ENCODE measurements at places on chromosomes 4 and X.

DNA sequence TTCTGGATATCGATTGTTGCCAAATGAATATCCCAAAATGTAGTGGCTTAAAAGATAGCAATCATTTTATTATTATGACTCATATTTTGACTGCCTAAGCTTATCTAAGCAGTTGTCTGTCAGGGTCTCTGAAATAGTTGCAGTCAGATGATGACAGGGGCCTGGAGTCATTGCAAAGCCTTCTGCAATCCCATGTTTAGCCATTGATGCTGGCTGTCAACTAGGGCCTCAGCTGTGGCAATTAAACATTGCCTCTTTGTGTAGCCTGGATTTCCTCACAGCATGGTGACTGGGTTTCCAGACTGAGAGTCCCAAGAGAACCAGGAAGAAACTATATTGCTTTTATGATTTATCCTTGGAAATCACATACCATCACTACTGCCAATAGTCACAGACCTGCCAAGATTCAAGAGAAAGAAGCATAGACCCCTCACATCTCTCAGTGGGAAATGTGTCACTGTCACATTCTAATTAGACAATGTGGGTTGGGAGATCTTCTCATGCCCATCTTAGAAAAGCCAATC lies 227.3 kb upstream of the NOCT start:
- DNase-seq = no peak

GRCh38 chr4:41745292-41746024 lies 3.1 kb downstream of the PHOX2B start:
- no peak for DNase-seq

GRCh38 chr4:167114416-167114971 lies 119.8 kb downstream of the SPOCK3 start:
- no peak for DNase-seq

- DNase-seq = no peak
These were observed 444.2 kb downstream of the GRIA2 start for GRCh38 chr4:157664726-157665125.

- peak; percentile 31 for DNase-seq
These were observed 168.5 kb upstream of the SH3RF1 start for GRCh38 chr4:169439244-169439643.

- no peak for DNase-seq
These were observed 64.9 kb downstream of the MAOA start for GRCh38 chrX:43720961-43721360.

DNA sequence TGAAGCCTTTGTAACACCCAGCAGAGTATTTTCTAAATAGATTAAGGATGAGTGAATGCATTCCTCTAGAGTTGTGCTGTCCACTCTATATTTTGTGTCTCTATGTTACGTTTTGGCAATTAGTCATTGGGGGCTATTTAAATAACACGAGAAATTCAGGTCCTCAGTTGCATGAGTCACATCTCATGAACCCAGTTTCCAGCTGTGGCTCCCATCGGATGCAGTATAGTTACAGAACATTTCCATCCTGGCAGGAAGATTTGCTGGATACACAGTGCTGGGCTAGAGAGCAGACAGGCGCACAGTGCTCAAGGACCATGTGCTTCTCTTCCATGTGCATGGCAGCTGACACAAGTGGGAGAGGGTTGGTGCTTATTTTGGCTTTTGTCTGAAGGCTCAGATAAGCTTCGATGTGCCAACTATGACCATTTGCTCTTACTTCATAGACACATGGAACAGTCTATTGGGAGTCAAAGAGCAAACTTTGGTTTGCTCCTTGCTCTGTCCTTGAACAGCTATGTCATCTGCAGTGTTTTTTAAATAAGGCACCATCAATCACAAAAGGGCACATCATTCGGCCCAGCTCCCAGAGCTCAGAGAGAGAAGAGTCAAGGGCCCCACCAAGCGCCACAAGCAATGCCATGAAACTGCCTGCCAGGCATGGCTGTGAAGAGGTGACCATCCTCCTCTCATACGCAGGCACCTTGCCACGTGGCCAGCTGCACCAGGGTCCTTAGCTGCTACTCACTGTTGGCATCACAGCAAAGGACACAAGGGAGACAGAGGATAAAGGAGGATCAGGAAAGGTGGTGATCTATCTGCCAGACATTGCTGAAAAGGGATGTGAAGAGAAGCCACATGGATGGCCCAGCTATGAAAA lies 8.1 kb upstream of the STS start:
- no peak for DNase-seq

DNA sequence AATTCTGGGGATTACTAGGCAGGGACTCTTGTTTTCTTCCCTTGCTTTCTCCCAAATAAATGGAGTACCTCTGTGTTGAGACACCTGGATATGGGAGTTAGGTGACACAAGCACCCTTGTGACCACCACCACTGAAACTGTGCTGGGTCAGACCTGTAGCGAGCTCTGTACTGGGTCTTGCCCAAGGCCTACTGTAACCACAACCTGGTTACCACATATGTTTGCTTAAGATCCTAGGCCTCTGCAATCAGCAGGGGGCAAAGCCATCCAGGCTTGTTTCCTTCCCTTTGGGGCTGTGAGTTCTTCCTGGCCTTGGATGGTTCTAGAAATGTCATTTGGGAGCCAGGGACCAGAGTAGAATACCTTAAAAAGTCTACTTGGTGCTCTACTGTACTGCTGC lies 49.4 kb downstream of the LPAR4 start:
- DNase-seq = no peak

- DNase-seq = no peak
These were observed 1720.2 kb downstream of the PCDH7 start for GRCh38 chr4:32440391-32440790.

DNA sequence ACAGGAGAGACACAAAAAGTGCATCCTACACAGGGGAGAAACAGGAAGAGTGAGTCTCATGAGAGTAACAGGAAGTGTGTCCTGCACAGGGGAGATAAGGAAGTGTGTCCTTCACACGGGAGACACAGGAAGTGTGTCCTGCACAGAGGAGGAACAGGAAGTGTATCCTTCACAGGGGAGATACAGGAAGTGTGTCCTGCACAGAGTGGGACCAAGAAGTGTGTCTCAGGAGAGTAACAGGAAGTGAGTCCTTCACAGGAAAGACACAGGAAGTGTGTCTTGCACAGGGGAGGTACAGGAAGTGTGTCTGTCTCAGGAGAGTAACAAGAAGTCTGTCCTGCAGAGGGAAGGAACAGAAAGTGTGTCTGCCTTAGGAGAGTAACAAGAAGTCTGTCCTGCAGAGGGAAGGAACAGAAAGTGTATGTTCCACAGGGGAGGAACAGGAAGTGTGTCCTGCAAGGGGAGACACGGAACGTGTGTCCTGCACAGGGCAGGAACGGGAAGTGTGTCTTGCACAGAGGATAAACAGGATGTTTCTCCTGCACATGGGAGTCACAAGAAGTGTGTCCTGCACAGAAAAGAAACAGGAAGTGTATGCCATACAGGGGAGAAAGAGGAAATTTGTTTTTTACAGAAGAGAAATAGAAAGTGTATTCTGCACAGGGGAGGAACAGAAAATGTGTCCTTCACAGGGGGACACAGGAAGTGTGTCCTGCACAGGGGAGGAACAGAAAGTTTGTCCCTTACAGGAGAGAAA lies 102.0 kb downstream of the ARSF start:
- DNase-seq = no peak

DNA sequence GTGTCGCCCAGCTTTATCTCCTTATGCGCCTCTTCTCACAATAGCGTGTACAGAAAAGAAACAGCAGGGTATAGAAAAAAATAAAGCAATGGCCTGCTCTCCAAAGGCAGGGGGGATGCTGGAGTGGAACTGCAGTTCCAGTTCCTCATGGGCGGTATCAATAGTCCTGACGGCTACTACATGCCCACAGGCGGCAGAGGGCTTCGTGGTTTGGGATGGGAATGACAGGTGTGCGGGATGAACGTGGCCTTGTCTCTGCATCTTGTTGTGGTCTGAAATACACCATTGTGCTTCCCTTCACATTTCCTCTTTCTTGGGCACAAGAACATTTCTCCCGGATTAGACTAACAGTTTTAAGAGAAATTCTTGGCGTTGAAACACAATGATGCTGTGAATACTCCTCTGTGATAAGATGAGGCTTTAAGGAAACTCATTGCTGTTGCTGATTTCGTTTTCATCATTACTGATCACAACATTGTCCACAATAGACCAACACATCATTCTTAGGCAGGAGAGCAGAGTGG lies 124.1 kb upstream of the IGFBP7 start:
- DNase-seq = peak; percentile 20

DNA sequence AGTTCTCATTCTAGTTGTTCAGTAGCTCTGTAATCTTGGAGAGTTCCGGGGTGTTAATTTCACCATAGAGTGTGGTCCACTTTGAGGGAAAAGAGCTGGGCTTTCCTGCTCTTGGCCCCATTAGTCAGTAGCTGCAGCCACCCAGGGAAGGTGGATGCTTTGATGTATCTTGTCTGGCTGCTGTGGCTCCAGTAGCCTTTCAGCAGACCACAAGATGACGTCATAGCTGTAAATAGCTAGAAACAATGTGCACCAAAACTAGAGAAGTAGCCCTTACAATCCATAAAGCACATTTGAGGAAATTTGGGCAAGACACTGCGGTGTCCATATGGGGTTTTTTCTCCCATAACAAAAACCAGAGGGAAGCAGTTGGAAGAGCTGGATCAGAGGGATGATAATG lies 32.9 kb upstream of the PRPS2 start:
- DNase-seq = no peak

- DNase-seq = no peak
These were observed 43.8 kb upstream of the SETD7 start for GRCh38 chr4:139599594-139600374.

DNA sequence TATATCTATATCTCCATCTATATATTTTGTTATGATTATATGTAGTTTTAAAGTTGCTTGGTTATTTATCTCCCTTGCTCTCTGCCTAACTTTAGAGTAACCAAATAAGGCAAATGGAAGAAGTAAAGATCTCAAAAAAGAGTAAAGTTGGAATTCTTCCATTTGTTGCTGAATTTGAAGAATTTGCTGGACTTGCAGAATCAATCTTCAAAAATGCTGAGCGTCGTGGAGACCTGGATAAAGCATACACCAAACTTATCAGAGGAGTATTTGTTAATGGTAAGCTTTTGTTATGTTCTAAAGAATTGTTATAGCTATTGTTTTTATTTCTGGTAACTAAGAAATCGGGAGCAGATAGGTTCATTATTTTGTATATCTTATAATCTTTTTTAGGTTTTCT lies 43.2 kb downstream of the EXOC1 start:
- no peak for DNase-seq

- DNase-seq = no peak
These were observed 379.7 kb downstream of the SPRY1 start for GRCh38 chr4:123776267-123776666.

GRCh38 chr4:185987961-185988627 lies 80.9 kb upstream of the TLR3 start:
- DNase-seq = no peak

- no peak for DNase-seq
These were observed 124.9 kb downstream of the INPP4B start for GRCh38 chr4:142721187-142721586.

- no peak for DNase-seq
These were observed 30.2 kb downstream of the NEK1 start for GRCh38 chr4:169582203-169582602.

- DNase-seq = peak; percentile 72
These were observed 70.9 kb downstream of the INTS12 start for GRCh38 chr4:105637408-105638176.

DNA sequence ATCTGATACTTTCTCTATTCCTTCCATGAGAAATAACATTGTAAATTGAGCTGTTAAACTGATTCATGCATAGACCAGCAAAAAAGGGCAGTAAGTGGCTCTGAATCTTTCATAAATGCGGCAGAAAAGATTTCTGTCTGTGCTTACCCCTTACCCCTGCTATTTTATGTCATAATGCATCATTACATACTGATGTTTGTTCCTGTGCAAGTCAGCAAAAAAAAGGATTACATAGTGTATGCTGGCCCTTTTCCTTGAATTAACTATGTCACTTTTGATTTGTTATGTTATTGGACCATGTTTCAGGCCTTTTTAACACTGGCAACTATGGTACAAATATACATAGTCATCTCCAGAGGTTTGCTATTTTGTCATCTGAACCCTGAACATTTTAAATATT lies 2159.7 kb downstream of the PCDH7 start:
- DNase-seq = no peak

DNA sequence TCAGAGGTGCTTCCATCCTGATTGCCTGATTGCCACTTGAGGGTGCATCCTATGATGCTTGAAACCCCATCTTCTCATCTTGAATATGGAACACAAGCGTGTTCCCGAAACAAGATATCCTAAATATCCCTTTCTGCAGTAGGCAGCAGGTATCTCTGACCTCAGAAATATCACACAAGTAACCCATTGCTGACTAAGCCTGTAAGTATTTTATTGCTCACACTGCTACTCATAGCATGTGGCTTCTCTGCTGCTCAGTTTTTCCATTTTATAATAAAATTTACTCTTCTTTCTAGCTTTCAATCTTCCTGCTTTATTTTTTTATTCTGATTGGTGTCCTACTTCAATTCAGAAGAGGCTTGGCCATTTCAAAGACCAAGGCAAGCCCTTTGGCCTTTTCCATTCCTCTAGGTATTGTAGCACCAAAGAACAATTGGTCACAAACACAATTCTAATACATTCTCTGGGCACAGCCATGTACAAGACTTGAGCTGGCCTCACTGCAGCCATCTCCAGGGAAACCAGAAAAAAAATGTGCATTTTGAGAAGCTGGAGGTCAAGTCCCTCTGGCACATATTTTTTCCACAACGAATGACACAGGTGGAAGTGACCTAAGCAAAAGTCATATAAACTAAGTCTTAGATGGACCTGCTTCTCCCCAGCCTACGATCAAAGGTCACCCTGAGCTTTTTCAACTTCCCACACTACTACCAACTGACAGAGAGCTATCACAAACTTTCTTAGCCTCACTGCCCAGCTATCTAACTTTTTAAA lies 107.0 kb downstream of the OR13H1 start:
- no peak for DNase-seq

Measured in globus pallidus (tissue), 1 donor.